Activated CD4-positive, alpha-beta T cell treated with anti-CD3 and anti-CD28 coated beads for 1 hour (primary cell): ENCODE measurements at places on chromosomes 2 and 18.

- peak; percentile 5 for DNase-seq
Observed at GRCh38 chr18:79867666-79868065, 69.9 kb downstream of the KCNG2 start.

GRCh38 chr2:138453815-138454214 lies 47.8 kb upstream of the SPOPL start:
- DNase-seq, result no peak

DNA sequence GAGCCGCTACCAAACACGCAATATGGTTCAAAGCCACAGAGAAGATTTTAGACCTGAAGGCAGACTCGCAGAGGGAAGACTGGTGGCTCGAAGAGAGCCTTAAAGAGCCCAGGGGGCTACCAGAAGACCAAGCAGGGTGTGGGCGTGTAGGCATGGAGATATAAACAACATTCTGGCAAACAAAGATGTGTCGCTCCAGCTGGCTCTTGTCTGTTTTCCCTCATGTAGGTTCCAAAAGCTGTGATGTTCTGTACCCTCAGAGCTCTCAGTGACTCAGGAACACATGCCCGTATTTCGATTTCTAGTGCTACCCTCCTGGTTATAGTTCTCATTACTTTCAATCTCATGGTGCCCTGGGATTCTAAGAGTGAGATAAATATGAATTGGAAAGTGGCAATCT lies 44.5 kb downstream of the DOCK10 start:
- no peak for DNase-seq

DNA sequence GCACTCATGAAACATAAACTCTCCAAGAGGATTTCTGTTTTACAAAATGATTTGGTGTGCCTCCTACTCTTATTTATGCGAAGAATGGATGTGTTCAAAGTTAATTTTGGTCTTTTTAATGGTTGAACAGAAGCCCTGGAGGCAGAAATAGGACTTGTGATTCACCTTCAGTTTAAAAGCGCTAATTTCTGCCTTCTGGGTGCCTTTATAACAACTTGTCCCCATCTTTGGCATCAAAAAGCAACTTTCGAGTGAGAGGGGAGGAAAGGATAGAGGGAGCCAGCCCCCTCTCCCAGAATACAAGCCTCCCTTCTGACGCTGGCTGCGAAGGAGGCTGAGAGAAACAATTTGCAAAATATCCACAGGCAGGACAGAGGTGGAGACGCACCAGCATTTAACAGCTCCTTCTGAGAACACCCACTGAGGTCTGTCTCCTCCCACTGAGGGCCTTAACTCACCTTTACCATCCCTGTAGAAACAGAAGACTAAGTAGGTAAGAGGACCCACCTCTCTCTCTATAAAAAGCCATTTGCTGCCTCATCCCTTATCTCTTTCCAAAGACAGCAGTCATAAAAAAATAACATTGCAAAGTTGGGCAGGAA lies 24.3 kb upstream of the BCL11A start:
- DNase-seq, result no peak

- no peak for DNase-seq
Observed at GRCh38 chr2:212195626-212196025, 343.0 kb downstream of the ERBB4 start.

DNA sequence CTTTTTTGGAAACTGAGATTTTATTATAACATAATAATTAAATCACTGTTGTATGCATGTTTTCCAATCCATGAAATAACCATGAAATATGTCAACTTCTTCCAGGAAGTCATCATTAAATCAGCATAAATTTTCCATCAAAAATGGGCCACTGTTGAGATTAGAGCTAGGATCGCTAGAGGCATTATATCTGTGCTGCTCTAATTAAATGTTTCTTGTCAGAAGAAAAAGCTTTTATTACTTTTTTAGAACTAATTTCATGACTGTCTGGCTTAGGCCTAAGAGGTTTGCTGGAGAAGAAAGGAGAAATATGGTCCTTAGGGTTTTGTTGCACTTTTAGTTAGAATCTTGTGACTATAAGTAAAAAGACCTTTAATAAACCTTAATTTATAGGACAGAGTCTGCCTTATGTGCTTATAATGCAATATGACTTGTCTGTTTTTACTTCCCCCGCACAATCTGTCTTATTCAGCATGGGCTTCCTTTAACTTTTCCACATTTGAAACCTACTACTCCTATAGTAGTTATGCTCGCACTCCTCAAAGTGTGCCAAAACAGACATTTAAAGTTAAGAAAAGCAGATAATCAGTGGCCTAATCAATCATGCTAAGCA lies 363.4 kb upstream of the GCFC2 start:
- DNase-seq, result no peak

GRCh38 chr2:139925903-139926302 lies 1145.7 kb upstream of the NXPH2 start:
- no peak for DNase-seq

DNA sequence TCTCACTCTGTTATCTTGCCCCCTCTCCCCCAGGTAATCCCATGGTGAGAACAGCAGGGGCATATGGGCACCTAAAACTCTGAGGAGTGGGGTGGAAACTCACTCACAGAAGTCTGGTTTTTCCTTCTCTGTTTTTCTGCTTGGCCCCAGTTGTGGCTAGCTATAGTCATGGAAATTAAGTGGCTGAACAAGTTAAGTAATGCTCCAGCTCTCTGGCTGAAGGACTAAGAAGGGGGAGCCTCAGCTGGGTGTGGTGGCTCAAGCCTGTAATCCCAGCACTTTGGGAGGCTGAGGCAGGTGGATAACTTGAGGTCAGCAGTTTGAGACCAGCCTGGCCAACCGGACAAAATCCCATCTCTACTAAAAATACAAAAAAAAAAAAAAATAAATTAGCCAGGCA lies 261.0 kb downstream of the TPGS2 start:
- DNase-seq, result no peak

- no peak for DNase-seq
Observed at GRCh38 chr2:163667064-163667887, 68.5 kb downstream of the FIGN start.

DNA sequence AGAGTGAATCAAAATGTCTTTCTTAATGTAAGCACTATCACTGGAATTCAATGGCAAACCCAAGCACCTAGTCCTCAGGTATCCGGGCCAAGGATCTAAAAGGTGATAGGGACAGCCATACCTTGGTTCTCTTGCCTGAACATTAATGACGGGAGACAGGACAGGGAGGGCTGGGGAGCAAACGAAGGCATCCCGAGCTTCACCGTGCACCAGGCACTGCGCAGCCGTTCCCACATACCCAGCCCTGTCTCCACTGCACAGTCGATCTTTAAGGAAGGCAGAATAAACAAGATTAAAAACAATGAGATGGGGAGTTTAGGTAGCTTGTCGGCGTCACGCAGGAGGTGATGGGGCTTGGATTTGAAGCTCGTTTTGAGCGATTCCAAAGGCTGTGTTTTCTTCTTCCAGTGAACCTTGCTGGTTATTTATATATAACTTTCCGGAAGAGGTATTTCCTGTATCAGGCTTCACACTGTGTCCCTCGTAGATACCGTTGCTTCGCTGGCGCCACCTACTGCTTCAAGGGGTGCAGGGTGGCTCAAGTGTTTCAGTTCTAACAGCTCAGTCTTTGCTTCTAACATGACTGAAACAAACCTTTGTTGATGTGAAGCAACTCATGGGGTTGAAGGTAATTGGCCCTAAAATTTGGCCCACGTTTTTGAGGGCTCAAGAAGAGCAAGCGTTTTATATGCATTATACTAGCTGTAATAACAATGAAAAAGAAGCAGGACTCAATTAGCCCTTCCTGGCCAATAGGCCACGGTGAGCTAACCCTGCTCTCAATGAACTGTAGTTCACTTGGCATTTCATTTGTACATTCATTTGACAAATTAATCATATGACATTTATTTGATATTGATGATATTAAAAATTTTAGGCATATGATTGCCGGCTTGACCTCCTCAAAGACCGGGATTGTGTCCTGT lies 77.4 kb downstream of the DCDC2C start:
- no peak for DNase-seq

DNA sequence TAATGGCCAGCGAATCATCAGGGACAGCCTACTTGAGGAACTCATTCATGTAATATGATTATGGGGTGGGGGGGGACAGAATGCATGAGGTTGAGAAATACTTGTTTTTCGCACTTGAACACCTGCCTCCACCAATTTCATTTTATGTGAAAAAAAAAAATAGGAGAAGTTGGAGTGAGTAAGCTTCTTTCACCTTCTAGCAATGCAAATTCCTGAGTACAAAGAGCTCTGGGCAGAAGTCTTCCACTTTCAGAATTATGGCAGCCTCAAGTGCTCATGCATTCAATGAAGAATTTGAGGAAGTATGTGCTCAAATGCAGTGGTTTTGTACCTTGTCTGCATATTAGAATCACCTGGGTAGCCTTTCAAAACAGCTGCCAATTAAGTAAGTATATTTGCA lies 40.1 kb upstream of the GPD2 start:
- no peak for DNase-seq

GRCh38 chr2:68775272-68775842 lies 40.7 kb downstream of the ARHGAP25 start:
- DNase-seq, result no peak
